ENCODE measurements at places on chromosomes 5 and 9.
A peak's percentile ranks its signal among the peaks of the same experiment; 100 is the strongest.

- DNase-seq, result no peak
Observed at GRCh38 chr9:89356782-89357181, 38.5 kb downstream of the SECISBP2 start.

DNA sequence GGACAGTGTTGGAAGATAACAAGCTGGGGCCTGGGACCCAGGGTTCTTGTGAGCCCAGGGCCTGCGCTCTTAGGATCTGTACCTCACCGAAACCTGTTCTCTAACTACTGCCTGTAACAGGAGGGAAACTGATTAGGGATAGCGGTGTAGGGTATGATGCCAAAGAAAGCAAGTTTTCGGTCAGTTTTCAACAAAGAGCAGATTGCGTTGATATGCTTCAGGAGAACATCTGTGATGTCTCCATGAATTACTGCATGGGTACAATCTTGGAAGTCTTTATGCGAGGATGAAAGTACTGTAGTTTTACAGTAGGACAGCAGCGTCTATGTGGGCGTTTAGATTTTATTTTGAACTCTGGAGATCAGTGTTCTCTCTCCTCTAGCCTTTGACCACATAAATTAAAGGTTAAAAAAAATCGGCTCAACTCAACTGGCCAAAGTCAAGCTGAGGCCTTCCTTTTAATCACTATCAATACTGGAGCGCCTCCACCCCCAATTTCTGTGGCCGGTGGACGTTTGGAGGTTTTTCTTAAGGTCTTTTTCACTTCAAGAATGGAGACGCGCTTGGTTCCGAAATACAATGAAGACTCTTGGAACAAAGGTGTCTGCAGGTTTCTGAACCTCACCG, 3.0 kb downstream of the NFIL3 start:
- DNase-seq, result no peak

- peak; percentile 21 for DNase-seq
Observed at GRCh38 chr5:127785098-127785927, 82.1 kb downstream of the CCDC192 start.

GRCh38 chr5:178441486-178442270, 148.5 kb downstream of the COL23A1 start:
- DNase-seq, result no peak

GRCh38 chr9:74711341-74711740, 176.4 kb downstream of the TRPM6 start:
- no peak for DNase-seq

DNA sequence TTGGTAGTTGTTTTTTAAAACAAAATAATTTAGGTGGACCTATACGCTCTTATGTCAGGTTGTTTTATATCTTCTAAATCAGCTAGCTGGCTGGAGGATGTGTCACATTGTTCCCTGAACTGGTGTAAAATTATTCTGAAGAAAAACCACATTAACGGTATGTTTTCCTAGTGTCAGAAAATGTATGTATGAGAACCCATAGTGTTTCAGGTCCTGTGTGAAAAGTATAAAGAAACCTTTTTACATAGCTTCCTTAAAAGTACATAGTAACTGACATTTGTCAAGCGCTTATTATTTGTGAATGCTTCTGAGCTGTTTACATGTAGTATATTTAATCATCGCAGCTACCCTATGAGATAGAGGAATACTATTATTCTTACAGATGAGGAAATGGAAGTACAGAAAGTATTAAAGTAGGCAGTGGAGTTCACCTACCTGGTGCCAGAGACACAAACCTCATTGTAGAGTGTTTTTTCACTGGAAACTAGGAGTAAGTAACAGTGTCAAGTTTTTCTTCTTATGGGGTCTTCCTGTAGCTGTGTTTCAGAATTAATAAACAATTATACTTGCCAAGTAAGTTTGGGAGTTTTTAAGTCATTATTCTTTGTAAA, 10.4 kb upstream of the FAM120AOS start:
- no peak for DNase-seq

DNA sequence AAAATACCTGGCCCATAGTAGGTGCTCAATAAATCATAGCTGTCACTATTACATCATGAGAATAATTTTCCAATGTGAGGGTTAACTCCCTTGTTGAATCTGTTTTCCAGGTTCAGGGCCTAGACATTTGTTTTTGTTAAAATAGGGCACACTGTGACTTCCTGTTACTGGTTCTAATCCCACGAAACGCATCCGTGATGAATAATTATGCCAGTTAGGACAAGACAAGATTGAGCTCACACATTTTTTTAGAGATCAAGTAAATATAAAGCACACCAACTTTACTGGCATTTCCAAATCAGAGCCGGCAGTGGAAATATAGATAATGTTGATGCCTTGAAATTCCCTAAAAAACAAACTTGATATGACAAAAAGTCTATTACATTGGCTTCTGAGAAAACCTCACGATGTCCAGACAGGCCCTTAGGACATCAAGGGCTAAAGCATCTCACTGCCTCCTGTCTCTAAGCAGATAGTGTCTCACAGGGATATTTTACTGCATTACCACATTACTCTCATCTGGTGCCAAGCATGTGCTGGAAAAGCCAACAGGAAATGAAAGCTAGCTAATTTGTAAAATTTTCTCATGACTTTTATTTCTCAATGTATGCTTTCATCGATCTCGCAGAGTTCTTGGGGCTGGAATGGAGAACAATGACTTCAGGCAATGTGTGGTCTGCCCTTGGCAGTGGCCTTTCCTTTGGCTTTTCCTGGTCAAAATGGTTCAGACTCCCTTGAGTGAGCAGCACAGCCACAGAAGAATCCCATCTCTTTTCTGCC, 414.3 kb upstream of the PAPPA start:
- no peak for DNase-seq

DNA sequence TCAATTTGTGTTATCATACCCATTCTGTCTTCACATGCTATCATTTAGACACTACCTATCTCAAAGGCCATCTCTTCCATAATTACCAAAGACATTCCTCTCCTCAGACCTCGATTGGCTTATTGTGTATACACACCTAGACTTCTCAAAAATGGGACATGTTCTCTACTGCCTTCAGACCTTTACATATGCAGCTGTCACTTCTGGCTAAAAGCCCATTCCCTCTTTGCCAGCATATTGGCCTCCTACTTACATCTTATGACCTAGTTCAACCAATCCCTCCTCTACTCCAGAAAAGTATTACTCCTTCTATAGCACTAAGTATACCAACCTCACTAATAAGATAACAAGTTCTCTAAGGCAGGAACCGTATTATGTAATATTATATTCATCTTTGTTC, 84.4 kb downstream of the RAPGEF6 start:
- no peak for DNase-seq

- DNase-seq, result no peak
Observed at GRCh38 chr9:22922222-22922621, 475.6 kb downstream of the DMRTA1 start.

DNA sequence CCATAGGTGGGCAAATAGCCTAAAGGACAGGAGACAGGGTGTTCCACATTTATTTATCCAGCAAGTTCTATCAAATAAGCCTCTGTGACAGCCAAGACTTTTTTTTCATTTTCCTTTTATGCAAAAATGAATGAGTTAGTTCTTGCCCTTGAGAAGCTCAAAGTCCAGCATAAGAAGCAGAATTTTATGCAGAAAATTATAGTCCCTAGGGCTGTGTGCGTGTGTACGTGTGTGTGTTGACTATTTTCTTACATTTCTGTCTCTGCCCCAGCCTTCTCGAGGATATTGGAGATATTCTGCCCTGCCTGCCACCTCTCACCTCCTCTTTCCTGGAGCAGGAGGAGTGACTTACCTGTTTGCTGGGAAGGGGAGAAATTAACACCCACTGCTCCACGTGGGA, 221.9 kb downstream of the SREK1 start:
- no peak for DNase-seq

GRCh38 chr5:126098330-126099017, 324.7 kb upstream of the GRAMD2B start:
- DNase-seq, result no peak

DNA sequence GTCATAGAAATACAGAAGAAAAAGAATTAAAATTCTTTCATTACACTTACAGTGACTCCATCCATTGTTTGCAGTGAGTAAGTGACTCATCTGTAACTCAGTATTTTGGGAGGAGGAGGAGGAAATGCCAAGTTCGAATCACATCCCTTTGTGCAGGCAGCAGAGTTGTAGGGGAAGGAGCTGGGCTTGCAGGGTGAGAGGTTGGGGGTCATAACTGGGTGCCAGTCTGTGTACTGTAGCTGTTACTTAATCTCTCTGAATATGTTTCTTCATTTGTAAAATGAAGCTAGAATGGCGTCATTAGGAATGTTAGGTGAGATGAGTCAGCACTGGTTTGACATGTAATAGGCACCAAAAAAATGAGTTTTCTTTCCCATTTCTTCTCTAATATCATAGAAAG, 235.7 kb upstream of the ADAMTSL1 start:
- no peak for DNase-seq

DNA sequence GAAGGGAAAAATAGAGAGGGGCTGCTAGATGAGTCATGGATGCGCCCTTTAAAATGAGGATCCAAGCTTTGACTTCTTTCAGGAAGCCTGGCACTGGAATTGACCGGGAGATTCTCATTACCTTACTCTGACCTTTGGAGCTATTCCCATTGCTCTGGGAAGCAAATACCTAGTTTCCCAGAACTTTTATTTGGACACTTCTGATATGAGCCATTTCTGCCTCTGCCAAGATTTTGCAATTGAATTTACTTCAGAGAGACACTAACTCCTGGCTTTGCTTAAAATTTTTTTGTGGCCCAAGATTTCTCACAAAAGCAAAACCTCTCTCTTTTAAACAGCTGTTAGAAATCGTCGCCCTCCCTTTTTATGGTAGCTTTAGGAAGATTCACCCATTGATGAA, 15.7 kb upstream of the AGXT2 start:
- DNase-seq, result no peak

GRCh38 chr5:8842971-8843551, 702.8 kb downstream of the SEMA5A start:
- no peak for DNase-seq

Data from activated naive CD4-positive, alpha-beta T cell treated with anti-CD3 and anti-CD28 coated beads, Interleukin-2, amount 10 ng/mL, durations not matched to agents 7 days and 5 days (primary cell).